ENCODE measurements at places on chromosomes 2 and 18.

DNA sequence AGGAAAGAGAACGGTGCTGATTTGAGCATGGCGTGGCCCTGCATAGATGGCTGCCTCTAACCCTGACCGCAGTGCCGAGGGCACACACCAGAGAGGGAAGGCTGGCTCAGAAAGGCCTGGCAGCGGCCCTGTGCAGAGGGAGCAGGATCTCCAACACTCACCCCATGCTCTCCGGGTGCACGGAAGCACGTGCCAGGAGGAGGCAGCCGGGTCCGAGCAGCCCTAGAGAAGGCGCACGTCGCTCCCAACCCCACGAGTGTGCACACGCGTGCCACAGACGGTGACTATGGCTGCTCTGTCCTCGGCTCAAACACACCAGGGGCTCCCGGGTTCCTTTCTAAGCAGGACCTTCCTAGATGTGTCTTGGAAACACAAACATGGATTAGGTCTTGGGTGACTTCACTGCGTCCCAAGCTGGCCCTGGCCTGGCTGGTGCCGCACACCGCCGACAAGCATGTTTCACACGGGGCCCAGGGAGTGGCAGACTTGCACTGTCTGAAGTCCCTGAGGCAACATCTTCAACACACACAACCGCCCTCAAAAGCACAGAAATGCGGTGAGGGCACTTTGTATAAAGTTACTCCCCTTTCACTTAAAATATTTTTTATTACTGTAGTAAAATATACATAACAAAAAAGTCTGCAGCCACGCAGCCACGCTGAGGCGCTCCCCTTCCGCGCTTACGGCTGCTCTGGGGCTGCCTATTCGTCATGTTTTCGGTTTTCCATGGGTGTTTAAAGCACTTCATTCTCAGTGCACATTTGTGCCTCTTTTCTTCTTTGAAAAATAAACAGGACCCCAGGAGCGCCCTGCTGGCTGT is 110.0 kb downstream of the ZNF516 start:
- no peak for DNase-seq

GRCh38 chr2:40760071-40760666 is 308.3 kb upstream of the SLC8A1 start:
- peak; percentile 16 for DNase-seq

DNA sequence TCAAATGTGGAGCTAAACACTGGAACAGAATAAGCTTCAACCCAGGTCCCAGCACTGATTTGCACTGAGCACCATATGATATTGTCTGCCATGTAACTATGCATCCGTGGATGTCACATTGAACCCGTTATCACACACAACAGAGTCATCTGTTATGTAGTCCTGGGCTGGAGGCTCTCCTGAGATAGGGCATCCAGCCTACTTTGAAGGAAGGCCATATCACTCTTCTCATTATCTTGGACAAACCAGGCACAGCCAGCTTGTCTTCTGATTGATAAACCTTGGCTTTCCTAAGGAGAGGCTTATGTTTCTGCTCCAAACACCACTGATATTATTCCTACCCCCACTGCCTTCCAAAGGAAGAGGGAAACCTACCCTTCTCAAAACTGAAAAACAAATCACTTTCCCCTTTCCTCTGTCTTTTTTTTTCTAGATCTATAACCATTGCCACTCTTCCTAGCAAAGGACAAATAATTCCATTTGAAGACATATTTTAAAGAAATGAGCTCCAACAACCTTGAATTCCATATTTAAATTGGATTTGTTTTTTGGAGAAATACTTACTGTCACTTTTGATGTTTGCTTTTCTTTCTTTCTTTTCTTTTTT is 16.4 kb downstream of the RSAD2 start:
- no peak for DNase-seq

DNA sequence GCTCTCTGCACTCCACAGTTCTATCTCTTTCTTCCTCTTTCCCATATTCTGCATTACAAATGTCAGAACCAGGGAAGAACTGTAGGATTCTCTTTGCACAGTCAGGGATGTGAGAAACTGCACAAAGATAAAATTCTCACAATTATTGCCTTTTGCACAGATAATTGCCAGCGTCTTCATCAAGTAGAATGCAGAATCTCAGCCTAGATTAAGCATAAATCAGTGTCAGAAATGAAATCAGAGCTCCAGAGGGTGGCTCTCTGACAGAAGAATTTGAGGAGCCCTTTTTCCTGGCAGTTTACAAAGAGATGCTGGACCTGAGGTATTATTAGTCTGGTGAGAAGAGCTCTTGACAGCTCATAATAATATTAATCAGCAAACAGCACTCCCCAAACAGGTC is 173.1 kb downstream of the PTH2R start:
- no peak for DNase-seq

DNA sequence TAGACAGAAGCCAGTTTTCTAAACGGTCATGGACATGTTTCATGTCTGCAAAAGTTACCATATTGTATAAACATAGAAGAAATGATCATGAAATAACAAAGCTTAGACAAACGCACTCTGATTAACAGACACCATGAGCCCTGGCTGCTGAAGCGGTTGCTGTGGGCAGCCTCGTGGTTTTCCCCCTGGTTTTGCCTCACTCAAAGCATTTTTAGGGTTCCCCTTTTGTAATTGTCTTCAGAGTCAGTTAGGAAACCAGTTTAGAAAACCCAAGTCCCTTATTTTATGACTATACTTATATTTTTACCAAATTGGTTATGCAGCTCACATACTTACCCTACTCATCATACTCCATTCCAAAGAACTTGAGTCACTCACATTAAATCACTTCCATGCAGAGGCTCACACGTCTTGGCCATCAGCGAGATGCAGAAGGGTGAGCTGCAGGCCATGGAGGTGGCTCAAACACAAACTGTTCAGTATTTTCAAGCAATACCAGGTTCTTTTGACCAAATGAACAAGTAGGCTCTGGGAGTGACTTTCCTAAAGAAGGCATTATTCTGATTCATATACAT is 105.6 kb upstream of the SALL3 start:
- DNase-seq, result peak; percentile 77

Data from HL-60 (cell line).